Osteocyte (in vitro differentiated cells): ENCODE measurements at places on chromosomes 6 and 20. TPM values are rescaled to one million over a fixed set of nuclear protein-coding genes. Genes with fewer than 3 reads are reported as not detected.
A peak's percentile ranks its signal among the peaks of the same experiment; 100 is the strongest.

GRCh38 chr6:144588697-144589325 lies 303.7 kb downstream of the UTRN start:
- no peaks in the 10 kb centered on the region for H3K27me3 ChIP-seq
- peaks cover 17% of the 10 kb centered on the region for H3K36me3 ChIP-seq
- no peak for DNase-seq
- H3K4me3 ChIP-seq = no peak overlapping the region
- H3K27ac ChIP-seq = no peak overlapping the region

- no peak overlapping the region for H3K4me3 ChIP-seq
- peaks cover 2% of the 10 kb centered on the region for H3K27me3 ChIP-seq
- no peak for DNase-seq
- H3K36me3 ChIP-seq = no peaks in the 10 kb centered on the region
- peaks cover 25% of the 10 kb centered on the region for H3K4me1 ChIP-seq
These were observed 126.5 kb downstream of the MYLK4 start for GRCh38 chr6:2624177-2624576.

DNA sequence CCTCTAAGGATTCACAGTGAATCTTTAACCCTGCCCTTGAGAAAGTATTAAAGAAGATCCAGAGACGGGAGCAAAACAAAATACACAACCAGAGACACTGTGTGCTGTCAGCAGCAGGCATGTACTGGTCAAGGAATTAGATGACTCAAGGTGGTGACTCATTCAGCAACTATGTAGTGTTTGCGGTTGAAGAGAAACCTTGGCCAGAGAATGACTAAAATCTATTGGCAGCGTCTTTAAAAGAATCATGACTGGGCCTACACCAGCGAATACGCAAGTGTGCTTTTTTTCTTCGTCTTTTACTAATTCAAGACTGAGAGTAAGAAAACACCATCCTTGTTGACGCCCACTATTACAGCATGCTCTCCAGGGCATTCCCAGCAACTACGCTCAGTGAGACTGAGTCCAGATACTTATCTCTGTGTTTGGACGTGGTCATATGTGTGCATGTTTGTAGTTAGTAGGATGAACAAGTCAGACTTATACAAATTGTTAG lies 72.4 kb upstream of the BACH2 start:
- no peaks in the 10 kb centered on the region for H3K36me3 ChIP-seq
- peaks cover 21% of the 10 kb centered on the region for H3K4me1 ChIP-seq
- peak; percentile 88 for DNase-seq
- peak overlapping the region; percentile 94 for H3K27ac ChIP-seq
- H3K27me3 ChIP-seq = no peaks in the 10 kb centered on the region
- H3K4me3 ChIP-seq = peak overlapping the region; percentile 12

GRCh38 chr6:37942606-37943376 lies 123.3 kb downstream of the ZFAND3 start:
- H3K4me1 ChIP-seq = peaks cover 22% of the 10 kb centered on the region
- DNase-seq = no peak
- no peak overlapping the region for H3K27ac ChIP-seq
- no peaks in the 10 kb centered on the region for H3K27me3 ChIP-seq
- H3K36me3 ChIP-seq = peaks cover 2% of the 10 kb centered on the region
- no peak overlapping the region for H3K4me3 ChIP-seq

DNA sequence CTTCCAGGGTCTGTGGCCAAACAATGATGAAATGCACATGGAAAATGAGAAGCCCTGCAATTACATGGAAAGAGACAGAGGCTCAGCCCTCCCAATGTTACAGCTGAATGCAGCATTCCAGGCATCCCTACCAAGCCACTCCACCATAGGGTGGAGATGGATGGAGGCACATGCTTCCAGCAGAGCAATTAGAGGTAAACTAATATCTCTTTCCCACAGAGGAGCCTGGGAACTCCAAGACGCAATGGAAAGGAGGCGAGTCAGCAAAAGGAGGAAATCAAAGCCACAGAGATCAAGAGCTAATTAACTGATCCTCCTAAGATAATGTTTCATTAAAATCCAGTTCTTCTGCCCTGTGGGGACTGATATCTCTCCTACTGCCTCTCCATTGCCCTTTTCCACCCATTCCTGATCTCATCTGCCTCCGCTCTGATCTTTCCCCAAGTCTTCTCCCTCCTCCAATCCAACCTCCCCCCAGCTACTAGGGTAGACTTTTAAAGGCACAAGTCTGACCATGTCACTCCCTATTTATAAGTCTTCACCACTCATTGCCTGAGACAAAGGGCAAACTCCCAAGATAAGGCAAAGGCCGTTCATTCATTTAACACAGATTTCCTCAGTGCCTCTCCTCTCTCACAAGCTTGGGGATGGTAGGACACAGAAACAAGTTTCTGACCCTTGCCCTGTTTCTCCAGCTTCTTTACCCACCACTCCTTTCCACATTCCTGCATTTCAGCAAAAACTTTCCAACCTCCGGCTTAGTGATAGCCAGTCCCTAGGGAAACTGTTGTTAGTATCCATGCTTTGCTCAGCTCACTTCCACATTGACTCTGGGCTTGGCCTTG lies 14.3 kb upstream of the KCNB1 start:
- peaks cover 8% of the 10 kb centered on the region for H3K4me1 ChIP-seq
- peaks cover 51% of the 10 kb centered on the region for H3K27me3 ChIP-seq
- no peaks in the 10 kb centered on the region for H3K36me3 ChIP-seq
- H3K4me3 ChIP-seq = no peak overlapping the region
- H3K27ac ChIP-seq = peak overlapping the region; percentile 42

The TTK gene
- 4.3 and 4.5 TPM in 2 replicates for total RNA-seq

The BMP6 gene
- not detected in 2 replicates for total RNA-seq

The IL17F gene
- not detected in 2 replicates for total RNA-seq

The FLRT3 gene
- total RNA-seq = 0.16 and 0.40 TPM in 2 replicates
